Activated T-helper 1 cell treated with anti-CD3 and anti-CD28 coated beads, Interleukin-2, amount 50 U/mL, for 16 hours (primary cell): ENCODE measurements at places on chromosomes 5 and 9.
A peak's percentile ranks its signal among the peaks of the same experiment; 100 is the strongest.

GRCh38 chr5:1665803-1666202 is 133.8 kb downstream of the MRPL36 start:
- no peak for DNase-seq

GRCh38 chr9:25681266-25681665 is 3.0 kb upstream of the TUSC1 start:
- no peak for DNase-seq

- DNase-seq: no peak
These were observed 23.7 kb upstream of the MROH2B start for GRCh38 chr5:41094871-41095270.

GRCh38 chr5:35003018-35003957 is 44.5 kb downstream of the AGXT2 start:
- peak; percentile 25 for DNase-seq

GRCh38 chr9:18893491-18893890 is 139.5 kb downstream of the SAXO1 start:
- no peak for DNase-seq

DNA sequence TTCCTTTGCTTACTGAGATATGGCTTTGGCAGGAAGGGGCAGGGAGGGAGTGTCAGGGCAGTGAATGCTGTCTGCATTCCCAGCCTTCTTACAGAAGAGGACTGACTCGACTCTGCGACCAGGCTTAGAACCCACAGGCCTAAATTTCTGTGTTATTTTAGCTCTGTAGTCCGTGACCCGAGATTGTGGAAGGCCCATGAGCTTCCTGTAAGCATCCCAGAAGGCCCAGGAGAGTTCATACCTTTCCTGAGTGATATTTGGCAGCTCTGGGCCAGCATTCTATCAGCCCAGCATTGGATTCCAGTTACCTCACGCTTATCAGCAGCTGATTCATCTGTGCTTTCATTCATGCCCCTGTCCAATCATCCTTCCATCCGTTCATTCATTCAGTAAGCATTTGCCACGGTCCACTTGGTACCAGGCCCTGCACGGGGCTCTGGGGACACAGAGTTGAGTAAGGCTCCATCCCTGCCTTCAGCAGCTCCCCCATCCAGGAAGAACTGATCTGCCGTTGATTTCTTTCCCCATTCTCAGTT is 28.2 kb upstream of the RPL26L1 start:
- no peak for DNase-seq

DNA sequence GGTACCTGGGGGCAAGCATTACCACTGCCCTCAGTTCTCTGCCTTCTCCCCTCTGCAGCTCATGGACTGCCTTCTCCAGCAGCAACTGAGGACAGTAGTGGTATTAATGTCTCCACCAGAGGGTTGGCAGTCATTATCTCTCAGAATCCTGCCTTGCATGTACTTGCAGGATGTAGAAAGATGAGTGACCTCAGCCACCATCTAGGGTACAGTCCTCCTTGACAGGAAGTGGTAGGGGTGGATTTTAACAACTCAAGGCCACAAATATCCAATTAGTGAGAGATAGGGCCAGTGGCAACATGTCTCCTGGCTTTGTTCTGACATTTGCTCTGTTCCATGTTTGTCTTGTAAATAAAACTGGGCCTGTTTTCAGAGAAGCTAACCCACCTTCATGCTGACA is 47.2 kb downstream of the F2R start:
- no peak for DNase-seq

DNA sequence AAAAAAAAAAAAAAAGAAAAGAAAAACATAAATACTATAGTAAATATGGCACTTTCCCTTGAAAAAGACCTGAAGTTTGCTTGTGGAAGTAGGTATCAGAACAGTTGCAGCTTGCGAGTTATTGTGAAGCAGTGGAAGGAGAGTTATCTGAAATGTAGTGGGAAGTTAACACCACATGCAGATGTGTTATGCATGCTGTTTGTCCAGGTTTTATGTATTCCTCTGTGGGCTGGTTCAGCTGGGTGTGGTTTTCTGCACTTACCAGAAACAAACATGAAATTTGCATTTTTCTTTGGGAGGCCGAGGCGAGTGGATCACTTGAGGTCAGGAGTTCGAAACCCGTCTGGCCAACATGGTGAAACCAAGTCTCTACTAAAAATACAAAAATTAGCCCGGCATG is 42.1 kb upstream of the CTNNA1 start:
- DNase-seq: no peak

DNA sequence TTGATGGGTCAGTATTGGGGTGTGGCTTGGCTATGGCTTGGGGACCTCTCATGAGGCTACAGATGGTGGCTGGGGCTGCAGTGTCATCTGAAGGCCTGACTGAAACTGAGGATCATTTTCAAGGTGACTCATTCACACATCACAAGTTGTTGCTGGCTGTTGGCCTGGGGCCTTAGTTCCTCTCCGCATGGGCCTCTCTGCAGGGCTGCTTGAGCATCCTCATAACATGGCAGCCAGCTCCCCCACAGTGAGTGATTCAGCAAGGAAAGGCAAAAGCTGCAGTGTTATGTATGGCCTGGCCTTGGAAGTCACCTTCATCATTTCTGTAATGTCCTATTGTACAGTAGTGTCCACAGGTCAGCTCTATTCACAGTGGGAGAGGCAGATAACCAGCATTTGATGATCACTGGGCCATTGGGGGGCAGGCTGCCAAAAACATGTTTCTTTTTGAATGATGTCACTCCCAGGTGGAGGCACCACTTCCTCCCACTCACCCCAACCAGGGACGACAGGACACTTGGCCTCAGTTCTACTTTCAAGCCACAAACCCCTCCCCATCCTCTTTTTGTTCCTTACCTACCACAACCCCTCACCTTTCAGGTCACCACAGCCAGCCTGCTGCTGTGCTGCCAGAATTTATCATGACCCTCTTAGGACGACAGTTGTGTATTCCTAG is 14.4 kb downstream of the FGD3 start:
- DNase-seq: no peak

DNA sequence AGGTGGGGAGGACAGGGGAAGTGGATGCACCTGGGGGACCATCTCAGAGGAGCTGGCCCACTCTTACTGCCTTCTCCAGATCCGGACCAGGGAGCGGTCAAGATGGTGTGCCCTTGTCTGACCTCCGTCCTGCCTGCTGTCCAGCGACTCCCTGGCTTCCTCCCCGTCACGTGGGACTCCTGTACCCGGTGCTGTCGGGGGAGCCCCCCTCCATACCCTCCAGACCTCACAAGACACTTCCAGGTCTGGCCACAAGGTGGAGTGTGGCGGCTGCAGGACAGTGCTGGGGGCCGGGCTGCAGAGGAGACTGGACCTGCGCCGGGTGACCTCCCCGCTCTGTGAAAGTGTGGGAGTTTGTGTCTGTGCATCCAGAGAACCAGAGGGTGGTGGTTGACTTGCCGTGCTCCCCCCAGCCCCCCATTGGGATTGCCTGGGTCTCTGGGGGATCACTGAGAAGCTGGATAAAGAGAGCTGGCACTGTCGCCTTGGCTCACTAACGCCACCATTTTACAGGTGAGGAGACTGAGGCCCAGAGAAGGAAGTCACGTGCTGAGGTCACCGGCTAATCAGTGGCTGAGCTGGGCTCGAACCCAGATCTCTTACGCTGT is 1.9 kb upstream of the CRB2 start:
- DNase-seq: peak; percentile 30

GRCh38 chr5:154197801-154198491 is 7.4 kb downstream of the GALNT10 start:
- DNase-seq: no peak

DNA sequence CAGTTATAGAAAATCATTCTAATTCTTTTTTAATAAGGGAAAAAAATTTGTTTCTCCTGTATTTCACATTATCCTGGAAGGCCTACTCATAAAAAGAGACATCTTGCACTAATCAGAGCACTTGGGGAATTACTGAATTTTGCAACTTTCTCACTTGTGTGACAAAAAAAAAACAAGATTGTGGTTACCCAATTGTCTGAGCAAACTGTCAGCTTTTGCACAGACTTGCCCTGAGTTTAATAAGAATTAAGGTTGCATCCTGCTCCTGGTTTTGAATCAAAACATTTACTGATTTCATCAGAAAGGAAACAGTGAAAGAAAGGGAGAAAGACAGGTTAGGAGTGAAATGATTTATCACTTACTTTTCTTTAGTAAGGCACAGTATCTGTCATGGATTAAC is 10.6 kb upstream of the SH3RF2 start:
- DNase-seq: no peak

- no peak for DNase-seq
These were observed 225.7 kb downstream of the TLR4 start for GRCh38 chr9:117929868-117930267.

- DNase-seq: no peak
These were observed 115.0 kb downstream of the NFIB start for GRCh38 chr9:14198841-14199455.

GRCh38 chr5:2241842-2242241 is 359.1 kb upstream of the IRX4 start:
- no peak for DNase-seq

GRCh38 chr9:134324359-134325095 is 1.7 kb upstream of the RXRA start:
- DNase-seq: no peak

GRCh38 chr5:116905885-116906284 is 331.3 kb upstream of the SEMA6A start:
- no peak for DNase-seq

DNA sequence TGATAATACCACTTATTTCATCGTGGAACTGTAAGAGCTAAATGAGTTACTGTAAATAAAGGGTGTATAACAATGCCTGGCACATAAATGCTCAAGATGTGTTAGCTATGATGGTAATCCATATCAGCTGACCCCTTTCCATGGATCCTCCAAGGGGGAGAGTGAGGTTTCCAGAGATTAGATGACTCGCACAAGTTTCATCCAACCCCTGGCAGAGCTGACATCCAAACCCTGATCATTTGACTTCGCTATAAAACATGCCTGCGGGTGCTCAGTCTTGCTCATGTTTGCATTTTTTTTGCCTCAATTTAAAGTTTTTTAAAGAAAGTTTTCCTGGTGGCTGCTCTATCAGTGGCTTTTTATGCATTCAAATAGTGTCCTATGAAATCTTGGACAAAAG is 145.7 kb upstream of the SMIM23 start:
- no peak for DNase-seq

DNA sequence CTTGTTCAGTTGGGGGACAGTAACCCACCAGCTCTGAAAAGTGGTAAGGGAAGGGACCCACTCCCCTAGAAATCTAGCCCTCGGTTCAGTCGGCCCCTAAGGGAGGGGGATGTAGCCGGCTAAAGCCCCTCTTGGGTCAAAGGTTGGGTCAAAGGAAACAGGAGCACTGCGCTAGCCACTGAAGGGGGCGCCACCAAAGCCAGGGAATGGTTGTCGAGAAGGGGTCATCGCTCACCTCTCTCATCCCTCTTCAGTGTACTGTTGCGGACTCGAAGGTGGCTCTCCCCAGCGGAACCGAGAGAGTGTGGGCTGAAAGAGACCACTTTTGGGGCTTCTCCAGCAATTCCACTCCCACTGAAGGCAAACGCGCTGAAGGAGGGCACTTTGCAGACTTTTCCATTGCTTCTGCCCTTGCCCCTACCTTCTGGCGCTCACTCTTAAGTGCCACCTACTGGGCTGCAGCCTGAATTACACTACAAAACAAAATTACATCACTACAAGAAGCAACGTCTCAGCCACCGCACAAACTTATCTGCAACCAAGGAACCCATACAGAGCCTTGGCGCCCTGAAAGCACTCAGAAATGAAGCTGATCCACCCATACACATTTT is 396.9 kb downstream of the PDE4D start:
- no peak for DNase-seq

DNA sequence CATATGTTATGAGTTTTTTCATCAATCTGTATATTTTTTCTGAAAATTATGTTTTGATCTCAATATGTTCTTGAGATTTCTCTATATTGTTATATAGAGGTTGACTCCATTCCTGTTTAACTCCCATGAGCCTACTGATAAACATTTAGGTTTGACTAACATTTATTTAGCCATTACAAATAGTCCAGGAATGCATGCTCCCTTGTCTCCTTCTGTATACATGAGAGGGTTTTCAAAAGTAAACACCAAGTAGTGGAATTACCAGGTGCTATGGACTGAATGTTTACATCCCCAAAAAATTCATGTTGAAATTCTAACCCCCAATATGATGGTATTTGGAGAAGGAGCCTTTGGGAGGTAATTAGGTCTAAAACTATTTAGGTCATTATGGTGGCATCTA is 3.5 kb upstream of the OR5C1 start:
- DNase-seq: no peak

DNA sequence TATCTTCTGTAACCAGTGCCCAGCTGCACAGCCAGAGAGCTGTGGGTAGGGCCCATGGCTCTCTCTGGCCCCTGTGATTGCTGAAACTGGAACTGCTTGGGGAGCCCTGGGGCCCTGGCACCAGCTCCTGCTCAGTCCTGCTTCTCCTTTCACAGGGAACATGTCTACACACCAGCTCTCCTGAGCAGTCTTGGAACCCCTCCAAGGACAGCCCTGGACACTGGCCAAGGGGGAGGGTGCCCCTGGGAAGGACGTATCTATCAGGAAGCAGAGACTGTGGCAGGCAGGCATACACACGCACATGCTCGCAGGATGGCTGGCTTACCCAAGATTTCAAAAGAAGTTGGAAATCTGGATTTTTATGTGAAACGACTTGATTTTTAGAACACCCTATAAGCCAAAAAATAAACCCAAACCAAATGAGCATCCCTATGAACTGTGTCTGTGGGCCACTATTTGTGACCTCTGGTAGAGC is 8.8 kb upstream of the TRAF1 start:
- DNase-seq: no peak

GRCh38 chr5:171418982-171419687 is at the start of gene FGF18:
TSS of gene FGF18 (plus strand) at chr5:171419647. CDS start at chr5:171420200, 553 bp downstream.
- DNase-seq: no peak

DNA sequence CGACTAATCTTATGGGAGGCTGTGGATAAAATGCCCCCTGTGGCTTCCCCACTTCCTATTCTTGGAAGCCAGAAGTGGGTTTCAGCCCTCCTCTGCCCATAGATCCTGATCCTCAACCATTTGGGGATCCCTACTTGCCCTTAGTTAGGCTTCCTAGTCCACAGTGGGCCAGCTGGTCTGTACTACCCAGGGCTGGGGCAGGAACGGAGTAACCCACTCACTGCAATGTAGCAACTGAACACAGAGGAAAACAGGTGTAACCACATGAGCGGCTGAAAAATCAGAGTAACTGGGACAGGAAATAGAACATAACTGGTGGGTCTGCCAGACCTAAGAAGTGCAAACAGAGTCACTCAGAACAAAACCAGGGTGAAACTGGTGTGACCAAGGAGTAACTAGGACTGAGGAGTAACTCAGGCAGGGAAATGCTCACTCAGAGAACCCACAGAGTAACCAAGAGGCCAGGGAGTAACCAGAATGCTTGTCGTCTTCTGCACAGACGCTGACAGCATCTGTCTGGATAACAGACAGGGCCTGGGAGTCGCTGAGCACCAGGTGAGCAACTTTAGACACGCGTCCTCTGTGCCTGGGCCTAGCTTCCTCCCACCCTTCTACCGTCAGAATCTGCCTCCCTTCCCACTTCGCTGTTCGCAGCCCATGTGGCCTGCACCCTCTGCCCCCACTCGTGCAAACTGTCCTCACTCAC is 1.0 kb downstream of the AQP3 start:
- DNase-seq: no peak

- DNase-seq: no peak
These were observed 1.0 kb downstream of the PHPT1 start for GRCh38 chr9:136849960-136850865.
